ENCODE measurements at places on chromosomes 4 and X. TPM values are rescaled to one million over a fixed set of nuclear protein-coding genes. Genes with fewer than 3 reads are reported as not detected.
A peak's percentile ranks its signal among the peaks of the same experiment; 100 is the strongest.

GRCh38 chr4:15066140-15066539 lies 63.9 kb downstream of the CPEB2 start:
- no peak for DNase-seq

GRCh38 chr4:88646528-88647280 lies 50.9 kb downstream of the NAP1L5 start:
- no peak for DNase-seq

DNA sequence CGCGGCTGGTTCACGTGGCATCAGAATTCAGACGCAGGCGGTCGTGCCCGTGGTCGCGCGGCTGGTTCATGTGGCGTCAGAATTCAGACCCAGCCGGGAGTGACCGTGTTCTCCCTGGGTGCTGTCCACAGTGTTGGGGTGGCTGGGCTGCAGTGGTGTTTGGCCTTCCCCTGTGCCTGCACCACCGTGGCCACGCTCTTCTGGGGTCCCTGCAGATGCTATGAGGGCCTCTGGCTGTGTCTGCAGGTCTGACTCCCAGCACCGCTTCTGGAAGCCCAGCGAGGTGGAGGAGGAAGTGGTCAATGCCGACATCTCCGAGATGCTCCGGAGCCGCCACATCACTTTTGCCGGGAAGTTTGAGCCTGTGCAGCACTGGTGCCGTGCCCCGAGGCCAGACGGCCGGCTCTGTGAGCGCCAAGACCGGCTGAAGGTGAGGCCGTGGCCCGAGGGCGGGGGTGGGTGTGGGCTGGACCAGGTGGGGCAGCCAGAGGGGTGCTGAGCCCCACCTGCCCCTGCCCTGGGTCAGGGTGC lies 26.4 kb downstream of the NKX1-1 start:
- DNase-seq: peak; percentile 56

Gene USP17L26
- not detected for total RNA-seq

GRCh38 chr4:87053176-87053658 lies 118.4 kb downstream of the AFF1 start:
- DNase-seq: no peak
